Activated T-cell treated with anti-CD3 and anti-CD28 coated beads for 24 hours (primary cell): ENCODE measurements at places on chromosomes 2 and 18.

GRCh38 chr2:60152226-60152833 lies 401.1 kb downstream of the BCL11A start:
- no peak for DNase-seq

DNA sequence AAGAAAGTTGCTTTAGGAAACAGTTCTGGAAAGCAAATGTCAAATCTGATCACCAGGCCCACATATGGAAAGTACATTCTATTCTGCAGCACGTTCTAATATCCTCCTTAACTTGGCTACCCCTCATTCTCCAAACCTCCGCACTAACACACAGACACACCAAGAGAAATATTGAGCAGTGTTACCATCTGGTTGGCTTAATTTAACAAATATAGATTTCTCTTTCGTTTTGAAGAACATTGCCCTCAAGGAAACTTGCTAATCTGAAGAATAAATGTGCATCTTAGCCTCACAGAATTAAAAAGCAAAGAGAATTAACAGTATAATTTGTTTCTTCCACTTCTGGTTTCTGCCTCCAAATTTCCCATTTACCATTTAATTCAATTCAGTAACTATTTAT lies 72.8 kb upstream of the TTC39C start:
- no peak for DNase-seq

DNA sequence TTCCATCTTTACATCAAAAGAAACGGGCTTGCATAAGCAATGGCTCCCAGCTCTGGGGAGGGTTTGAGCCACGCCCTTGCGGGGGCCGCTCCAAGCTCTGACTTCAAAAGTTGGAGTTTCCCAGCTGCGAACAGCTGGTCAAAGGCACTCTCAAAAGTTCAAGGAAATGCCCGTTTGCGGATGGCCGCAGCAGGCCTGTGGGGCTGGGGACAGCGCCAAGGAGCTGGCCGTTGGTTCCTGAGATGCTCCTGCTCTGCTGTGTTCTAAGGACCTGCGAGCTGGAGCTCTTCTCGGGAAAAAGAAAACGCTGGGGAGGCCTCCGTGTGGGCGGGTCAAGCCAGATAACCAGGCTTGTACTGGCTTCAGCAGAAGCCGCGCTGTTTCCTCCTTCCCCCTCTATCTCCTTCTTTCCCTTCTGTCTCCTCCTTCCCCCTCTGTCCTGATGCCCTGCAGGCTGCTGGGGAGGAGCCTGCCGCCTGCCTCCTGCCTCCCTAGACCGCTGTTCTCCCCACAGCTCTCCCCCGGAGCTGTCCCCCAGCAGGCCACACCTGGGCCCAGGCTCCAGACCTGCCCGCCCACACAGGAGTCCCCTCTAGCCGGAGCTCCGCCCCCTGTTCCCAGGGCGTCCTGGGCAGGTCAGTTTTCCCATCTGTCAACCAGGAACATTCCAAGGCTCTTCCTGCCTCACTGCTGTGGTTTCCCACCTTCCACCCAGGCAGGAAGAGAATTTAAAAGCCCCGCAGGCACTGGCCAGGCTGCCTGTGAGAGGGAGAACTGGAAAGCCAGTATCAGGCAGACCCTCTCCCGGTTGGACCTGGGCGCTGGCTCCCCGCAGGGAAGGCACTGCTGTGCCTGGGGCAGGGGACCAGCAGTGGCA lies 14.1 kb downstream of the KLF11 start:
- DNase-seq = no peak

- no peak for DNase-seq
Observed at GRCh38 chr2:230953845-230954244, 28.8 kb upstream of the GPR55 start.

GRCh38 chr2:217875556-217876252 lies 127.1 kb downstream of the TNS1 start:
- no peak for DNase-seq

DNA sequence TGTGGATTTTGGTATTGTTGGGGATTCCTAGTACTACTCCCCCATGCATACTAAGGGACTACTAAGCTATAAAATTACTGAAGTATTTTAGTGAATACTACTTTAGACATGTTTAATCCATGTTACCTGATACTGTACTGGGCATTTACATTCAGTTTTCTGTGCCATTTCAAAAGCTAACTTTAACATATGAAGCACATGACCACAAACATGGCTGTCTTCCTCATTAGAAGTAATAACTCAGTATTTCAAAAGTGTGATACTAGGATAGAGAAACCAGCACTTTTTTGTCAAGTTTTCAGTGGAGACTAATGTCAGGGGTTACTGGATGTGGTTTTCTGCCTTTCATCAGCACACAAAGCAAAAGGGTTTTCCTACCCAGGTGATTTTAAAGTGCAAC lies 27.9 kb downstream of the WDR33 start:
- no peak for DNase-seq

GRCh38 chr2:71938108-71938507 lies 209.6 kb downstream of the CYP26B1 start:
- no peak for DNase-seq

DNA sequence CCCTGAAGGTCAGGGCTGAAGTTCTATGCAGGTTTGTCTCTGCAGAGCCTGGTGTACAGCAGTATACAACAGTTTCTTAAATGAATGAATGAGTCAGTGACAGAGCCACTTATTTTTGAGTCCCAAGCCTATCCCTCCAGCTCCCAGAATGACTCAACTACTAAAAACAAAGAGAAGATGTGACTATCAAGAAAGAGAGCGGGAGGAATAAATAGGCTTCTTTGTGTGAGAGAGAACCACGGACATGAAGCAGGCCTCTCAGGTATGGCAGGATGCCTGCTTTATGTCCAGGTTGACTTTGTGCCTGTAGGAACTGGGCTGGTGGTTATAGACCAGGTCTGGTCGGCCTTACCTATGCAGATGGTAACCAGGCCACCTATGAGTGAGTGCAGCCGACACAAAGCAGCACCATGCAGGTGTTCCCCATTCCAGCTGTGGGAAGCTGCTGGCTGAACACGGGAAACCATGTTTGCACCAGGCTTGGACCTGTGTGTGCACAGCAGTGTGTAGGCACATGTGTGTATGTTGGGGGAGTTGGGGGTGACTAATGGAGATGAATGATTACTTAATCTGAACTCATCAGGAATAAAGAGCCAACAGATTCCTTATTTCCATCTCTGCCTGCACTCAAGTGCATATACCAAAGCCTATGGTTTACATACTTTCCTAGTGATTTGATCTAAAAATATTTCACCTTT lies 171.0 kb downstream of the OSR1 start:
- DNase-seq = no peak

DNA sequence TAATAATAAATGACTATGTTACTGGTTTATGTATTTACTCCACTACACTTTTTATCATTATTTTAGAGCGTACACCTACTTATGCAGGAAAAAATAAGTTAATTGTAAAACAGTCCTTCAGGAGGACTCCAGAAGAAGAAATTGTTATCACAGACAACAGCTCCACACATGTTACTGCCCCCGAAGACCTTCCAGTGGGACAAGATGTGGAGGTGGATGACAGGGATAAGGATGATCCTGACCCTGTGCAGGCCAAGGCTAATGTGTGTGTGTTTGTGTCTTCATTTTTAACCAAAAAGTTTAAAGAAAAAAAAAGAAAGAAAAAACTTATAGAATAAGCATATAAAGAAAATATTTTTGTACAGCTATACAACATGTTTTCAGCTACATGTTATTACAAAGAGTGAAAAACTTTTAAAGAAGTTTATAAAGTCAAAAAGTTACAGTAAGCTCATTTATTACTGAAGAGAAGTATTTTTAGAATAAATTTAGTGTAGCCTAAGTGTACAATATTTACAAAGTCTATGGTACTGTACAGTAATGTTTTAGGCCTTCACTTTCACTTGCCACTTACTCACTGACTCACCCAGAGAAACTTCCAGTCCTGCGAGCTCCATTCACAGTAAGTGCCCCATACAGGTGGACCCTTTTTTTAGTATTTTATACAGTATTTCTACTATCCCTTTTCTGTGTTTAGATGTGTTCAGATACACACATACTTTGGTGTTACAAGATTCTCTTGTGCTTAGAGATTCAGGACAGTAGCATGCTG lies 7.5 kb downstream of the TGFBRAP1 start:
- DNase-seq = no peak

DNA sequence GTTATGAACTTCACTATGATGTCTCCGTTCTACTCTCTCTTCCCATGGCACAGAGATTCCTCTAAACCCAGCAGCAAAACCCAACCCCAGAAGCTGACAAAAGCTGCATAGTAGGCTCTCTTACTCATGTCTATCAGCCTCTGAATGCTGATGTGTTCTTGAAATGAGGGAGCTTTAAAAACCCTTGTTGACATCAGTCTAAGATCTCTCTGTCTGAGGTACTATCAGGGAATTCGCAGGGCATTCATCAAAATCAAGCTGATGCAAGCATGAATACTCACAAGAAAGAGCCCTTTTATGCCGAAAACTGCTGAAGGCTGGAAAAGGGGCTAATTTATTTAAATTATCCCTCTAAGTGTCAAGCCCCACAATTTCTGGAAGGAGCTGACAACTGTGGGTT lies 710.6 kb upstream of the FANCL start:
- DNase-seq = no peak

DNA sequence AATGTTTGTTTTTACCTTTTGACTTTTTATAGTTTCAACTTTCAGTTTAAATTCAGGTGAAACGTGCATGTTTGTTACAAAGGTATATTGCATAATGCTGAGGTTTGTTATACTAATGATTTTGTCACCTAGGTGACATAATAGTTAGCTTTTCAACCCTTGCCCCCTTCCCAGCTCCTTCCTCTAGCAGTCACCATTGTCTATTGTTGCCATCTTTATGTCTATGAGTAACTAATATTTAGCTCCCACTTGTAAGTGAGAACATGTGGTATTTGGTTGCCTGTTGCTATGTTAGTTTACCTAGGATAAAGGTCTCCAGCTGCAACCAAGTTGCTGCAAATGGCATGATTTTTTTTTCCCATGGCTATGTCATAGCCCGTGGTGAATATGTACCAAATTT lies 322.3 kb upstream of the SETBP1 start:
- no peak for DNase-seq

- no peak for DNase-seq
Observed at GRCh38 chr2:386406-387103, 98.7 kb upstream of the ALKAL2 start.

DNA sequence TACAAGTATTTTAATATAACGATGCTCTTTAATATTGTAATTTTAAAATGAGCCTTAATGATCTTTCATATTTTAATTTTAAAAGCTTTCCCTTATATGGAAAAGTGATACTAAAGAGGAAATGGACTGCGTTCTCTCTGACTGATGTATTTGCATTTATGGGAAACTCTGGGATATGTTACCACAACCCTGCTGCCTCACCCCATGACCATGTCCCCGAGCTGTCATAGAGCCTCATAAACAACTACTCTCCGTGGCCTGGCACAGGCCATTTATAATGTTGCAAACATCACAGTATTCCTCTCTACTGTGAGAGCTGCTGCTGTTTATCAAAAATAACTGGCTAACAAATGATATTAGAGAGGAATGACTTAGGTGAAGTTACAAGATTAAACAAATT lies 75.8 kb upstream of the SEC11C start:
- DNase-seq = no peak

DNA sequence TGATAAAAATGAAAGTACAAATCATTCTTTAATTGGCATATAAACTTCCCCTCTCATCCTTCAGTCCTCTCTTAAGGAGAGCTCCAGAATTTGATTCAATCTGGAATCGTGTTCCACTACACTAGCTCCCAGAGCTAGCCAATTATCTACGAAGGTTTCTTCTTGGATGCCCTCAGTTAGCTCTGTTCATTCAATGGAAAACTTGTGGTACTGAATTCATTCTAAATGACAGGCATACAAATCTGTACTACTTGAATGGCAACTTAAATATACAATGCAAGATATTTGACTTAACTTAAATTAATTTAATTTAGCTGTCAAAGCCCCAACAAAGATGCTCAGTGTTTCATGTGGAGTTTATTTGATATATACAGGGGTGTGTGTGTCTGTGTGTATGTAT lies 1474.2 kb upstream of the CELF4 start:
- DNase-seq = no peak

- no peak for DNase-seq
Observed at GRCh38 chr2:8461341-8461740, 220.5 kb upstream of the ID2 start.

GRCh38 chr2:105744091-105744908 lies 412 bp upstream of the NCK2 start:
- no peak for DNase-seq

DNA sequence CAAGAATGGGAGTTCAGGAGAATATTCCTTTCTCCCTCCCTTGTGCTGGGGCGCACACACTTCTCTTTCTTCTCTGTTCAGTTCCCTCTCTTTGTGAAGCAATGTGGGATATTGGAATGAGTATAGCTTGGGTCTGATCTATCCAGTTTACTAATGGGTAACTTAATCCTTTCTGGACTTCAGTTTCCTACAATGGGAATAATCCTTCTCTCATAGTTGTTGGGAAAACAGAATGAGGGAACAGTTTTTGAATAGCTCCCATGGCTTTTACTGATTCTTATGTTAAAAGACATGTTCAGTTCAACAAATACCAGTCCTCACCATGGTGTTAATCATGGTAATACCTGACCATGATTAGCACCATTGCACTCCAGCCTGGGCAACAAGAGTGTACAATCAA lies 93.1 kb downstream of the ARL4C start:
- no peak for DNase-seq

GRCh38 chr2:216108310-216108966 lies 710 bp upstream of the XRCC5 start:
- DNase-seq = no peak
